ENCODE measurements at places on chromosomes 11 and 22. TPM values are rescaled to one million over a fixed set of nuclear protein-coding genes. Genes with fewer than 3 reads are reported as not detected.
A peak's percentile ranks its signal among the peaks of the same experiment; 100 is the strongest.

The C11orf97 gene
- total RNA-seq = not detected

The OR56A1 gene
- not detected for total RNA-seq

The SEPTIN3 gene
- not detected for total RNA-seq

The NCF4 gene
- 5.0 TPM for total RNA-seq

The CYP2R1 gene
- total RNA-seq = 23.2 TPM

The PAX6 gene
- total RNA-seq = 0.45 TPM

GRCh38 chr11:104658177-104658576 is 240.1 kb downstream of the CASP12 start:
- H3K36me3 ChIP-seq = no peaks in the 10 kb centered on the region
- no peak for DNase-seq
- H3K27ac ChIP-seq = no peak overlapping the region
- no peak overlapping the region for H3K4me3 ChIP-seq
- no peaks in the 10 kb centered on the region for H3K4me1 ChIP-seq
- no peaks in the 10 kb centered on the region for H3K27me3 ChIP-seq

- H3K4me1 ChIP-seq = peaks cover 23% of the 10 kb centered on the region
- DNase-seq = no peak
- H3K4me3 ChIP-seq = no peak overlapping the region
Observed at GRCh38 chr11:96098511-96099241, 174.8 kb upstream of the MTMR2 start.

GRCh38 chr11:77370217-77370616 is 68.7 kb upstream of the GDPD4 start:
- H3K4me1 ChIP-seq = no peaks in the 10 kb centered on the region
- no peak overlapping the region for H3K27ac ChIP-seq
- peaks cover 3% of the 10 kb centered on the region for H3K36me3 ChIP-seq
- H3K4me3 ChIP-seq = no peak overlapping the region
- no peaks in the 10 kb centered on the region for H3K27me3 ChIP-seq

GRCh38 chr11:124867700-124868099 is 2.5 kb downstream of the ROBO3 start:
- H3K4me1 ChIP-seq = peaks cover 43% of the 10 kb centered on the region
- H3K27me3 ChIP-seq = peaks cover 91% of the 10 kb centered on the region
- no peak overlapping the region for H3K27ac ChIP-seq
- no peaks in the 10 kb centered on the region for H3K36me3 ChIP-seq
- peak; percentile 71 for DNase-seq
- H3K4me3 ChIP-seq = no peak overlapping the region

DNA sequence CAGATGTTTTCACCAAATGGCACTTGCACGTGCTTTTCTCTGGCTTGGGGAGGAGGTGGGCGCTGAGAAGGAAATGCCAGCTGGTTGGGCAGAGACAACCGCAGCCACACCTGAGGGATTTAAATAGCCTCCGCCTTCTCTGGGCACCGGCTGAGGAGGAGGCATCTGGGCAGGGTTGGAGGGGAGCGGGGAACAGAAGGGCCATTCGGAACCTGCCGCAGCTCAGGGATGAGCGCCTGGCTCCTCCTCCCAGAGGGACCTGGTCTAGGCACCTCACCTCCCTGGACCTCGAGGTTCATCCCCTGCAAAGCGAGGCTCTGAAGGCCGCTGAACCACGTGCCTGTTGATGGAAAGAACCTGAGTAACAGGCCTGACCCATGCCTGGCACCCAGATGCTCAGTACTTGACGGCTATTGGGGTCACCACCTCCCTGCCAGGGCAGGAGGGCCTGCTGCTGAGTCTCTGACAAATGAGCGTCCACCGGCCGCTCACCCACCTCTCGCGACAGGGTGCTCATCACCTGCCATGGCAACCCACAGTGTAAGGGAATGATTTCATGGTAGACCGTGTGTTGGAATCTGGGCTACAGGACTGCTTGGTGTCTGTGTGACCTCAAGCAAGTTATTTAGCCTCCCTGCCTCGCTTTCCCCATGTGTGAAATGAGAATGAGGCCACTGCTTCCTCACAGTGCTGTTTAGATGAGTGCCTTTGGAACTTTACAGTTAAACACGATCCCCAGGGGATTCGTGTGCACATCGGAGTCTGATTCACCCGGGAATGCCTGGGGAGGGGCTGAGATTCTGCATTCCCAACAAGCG is 2.0 kb upstream of the KDELR3 start:
- DNase-seq = no peak
- H3K4me1 ChIP-seq = peaks cover 17% of the 10 kb centered on the region
- no peaks in the 10 kb centered on the region for H3K36me3 ChIP-seq

Measured in stomach (tissue), 19 donors.